NCI-H460 (cell line): ENCODE measurements at places on chromosomes 16 and 17. TPM values are rescaled to one million over a fixed set of nuclear protein-coding genes. Genes with fewer than 3 reads are reported as not detected.
A peak's percentile ranks its signal among the peaks of the same experiment; 100 is the strongest.

Gene C1QTNF1
- 0.22 TPM in 1 of 2 replicates, not detected in the other for total RNA-seq

Gene KRT222
- not detected in 2 replicates for total RNA-seq

Gene HIC1
- total RNA-seq, result 0.12 TPM in 2 replicates

Gene ACSM5
- total RNA-seq, result not detected in 2 replicates

Gene CCL1
- not detected in 2 replicates for total RNA-seq

Gene SLC38A8
- total RNA-seq, result not detected in 2 replicates

Gene TANC2
- total RNA-seq, result 7.0 and 8.2 TPM in 2 replicates

Gene TIMP2
- 24.1 and 25.4 TPM in 2 replicates for total RNA-seq

Gene MEIOB
- total RNA-seq, result 0.97 and 2.5 TPM in 2 replicates

Gene CFAP119
- 2.2 and 4.6 TPM in 2 replicates for total RNA-seq

DNA sequence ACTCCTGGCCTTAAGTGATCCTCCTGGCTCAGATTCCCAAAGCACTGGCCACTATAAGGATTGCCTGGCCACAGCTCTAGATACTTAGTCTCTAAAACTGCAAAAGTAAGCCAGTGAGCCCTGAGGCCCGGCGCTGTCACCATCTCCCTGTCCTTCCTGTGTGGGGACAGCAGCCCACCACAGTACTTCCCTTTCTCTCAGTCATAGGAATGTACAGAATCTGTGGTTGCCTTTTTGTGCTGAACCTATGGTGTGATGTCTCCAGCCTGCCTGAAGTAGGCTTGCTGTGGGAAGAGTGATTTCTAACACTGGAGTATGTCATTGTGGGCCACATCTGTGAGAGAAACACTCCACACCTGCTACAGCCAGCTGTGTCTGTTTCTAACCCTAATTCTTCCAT, 24.7 kb downstream of the NTAN1 start:
- DNase-seq, result no peak

DNA sequence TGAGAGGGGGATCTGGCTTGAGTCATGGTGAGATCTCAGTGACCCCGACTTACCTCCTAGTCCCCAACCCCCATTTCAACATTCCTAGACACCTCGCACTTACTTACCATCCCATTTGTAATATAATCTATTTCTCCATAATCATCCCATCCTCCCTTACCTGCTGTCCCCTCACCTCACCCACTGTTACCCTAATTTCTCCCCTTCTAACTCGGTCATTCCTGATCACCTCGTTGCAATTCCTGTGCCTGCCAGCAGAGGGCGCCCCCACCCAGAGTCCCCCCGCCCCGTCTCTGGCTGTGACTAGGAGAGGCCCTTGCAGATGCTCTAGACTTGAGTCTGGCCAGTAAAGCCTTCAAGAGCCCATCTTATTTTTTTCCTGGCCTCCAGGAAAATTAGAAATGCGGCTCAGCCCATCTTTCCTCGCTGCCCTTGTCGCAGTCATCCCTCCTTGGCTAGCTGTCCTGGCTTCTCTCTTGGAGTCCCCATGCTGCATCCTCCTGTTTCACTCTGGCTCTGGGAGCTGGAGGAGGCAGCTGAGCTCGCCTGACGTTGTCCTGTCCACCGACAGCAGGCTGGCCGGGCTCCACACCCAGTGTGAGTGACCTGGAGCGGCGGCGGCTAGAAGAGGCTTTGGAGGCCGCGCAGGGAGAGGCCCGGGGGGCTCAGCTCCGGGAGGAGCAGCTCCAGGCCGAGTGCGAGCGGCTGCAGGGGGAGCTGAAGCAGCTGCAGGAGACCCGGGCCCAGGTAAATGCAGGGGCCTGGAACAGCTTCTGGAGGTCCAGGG, 5.0 kb downstream of the TBKBP1 start:
- peak; percentile 44 for DNase-seq

- DNase-seq, result no peak
Observed at GRCh38 chr16:31199430-31200041, 3.0 kb downstream of the PYCARD start.

GRCh38 chr16:19067349-19068236, at the start of gene COQ7:
TSS of gene COQ7 (plus strand) at chr16:19067614. CDS start at chr16:19067665, 51 bp downstream.
- peak; percentile 100 for DNase-seq

GRCh38 chr17:38947189-38947588, 20.0 kb downstream of the FBXO47 start:
- DNase-seq, result no peak

DNA sequence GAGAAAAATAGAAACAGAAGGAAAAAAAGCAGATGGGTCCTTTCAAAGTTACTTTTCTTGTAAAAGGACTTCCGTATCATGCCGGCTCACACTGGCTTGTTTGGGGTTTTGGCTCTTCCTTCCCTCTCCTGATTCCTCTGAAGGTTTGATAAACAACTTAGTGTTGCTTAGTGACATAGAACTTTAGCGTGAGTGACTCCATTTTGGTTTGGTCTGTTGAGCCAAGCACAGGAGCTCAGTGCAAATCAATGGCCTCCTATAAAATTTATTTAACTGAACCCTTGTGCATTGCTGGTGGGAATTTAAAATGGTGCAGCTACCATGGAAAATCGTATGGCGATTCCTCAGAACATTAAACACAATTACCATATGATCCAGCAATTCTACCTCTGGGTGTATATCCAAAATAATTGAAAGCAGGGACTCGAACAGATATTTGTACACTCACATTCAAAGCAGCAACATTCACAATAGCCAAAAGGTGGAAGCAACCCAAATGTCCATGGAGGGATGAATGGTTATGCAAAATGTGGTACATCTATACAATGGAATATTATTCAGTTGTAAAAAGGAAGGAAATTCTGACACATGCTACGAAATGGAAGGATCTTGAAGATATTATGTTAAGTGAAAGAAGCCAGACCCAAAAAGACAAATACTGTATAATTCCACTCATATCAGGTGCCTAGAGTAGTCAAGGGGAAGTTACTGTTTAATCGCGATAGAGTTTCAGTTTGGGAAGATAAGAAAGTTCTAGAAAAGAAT, 1.1 kb upstream of the TUBG2 start:
- DNase-seq, result no peak

- DNase-seq, result no peak
Observed at GRCh38 chr16:14309001-14309886, 238.1 kb downstream of the MRTFB start.

DNA sequence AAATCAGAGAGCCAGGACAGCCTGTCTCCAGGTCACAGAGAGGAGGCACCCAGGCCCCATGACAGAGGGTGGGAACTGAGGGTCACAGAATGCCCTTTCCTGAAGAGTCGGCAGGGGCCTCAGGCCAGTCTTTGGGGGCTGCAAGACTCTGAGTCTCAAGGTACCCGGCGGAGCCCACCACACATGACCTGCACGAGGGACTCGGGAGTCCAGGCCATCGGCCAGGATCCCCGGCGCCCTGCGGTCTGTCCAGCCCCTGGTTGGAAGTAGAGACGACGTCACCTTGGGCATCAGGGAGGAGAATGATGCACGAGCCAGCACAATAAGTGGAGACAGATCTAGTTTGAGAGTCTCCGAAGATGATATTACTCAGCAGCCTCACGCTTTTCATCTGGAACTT, 234.7 kb upstream of the SDK2 start:
- no peak for DNase-seq

DNA sequence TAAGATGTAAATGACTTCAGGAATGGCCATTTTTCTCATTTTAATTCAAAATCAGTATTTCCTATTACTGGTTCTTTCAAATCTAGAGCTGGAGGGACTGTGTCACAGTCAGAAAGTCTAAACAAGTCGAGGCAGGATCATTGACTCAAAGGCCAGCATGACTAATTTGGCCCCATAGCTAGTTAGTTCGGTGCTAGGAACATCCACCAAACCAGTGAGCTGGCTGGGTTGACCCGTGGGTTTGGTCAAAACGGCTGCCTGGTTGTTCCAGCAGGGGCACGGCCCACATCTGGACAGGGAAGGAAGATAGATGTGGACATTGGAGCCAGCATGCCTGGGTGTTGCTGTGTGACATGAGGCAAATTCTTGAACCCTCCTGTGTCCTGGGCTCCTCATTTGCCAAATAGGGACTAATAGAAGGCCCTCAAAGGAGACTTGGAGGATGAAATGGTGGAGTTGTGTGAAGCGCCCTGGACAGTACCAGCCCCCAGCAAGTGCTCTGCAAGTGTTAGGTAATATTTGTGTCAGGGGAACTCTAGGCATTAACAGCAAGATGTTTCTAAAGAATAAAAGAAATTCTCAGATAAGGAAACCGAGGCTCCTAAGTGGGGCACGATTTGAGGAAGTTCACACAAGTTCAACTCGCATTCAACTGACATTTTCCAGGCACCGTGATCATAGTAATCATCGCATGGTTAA, 46.2 kb downstream of the MEOX1 start:
- no peak for DNase-seq

DNA sequence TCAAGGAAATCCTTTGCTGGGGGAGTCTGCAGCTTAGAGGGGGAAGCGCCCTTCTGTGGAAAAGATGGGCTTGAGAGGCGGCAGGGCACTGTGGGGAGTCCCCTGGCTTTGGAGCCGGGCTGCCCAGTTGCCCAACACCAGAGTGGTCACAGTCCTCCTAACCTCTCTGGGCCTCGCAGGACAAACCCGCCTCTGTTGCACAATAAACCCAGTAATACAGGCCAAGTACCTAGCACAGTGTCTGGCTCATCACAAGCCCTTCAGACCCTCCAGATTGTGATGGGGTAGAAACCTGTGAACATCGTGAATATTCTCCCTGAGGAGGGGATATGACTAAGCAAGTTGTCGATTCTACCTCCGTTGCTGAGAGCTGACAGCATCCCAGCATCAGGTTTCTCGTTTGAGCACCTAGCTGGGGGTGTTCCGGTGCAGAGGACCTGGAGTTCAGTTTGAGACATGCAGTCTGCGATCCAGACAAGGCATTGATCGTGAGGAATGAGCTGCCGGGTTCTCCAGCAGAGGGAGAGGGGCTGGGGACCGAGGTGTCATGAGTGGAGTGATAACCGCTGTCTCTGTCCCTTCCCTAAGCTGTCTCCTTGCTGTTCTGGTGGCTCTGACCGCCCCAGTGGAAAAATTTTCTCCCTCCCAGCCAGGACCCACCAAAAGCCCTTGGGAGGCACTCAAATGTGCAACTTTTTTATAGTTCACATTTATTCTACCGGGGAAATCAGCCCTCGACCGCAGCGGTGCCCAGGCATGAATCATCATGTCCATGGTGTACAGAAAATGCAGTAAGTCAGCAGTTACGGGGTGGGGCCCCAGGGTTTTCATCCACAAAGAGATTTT, 161.9 kb downstream of the WSCD1 start:
- no peak for DNase-seq

DNA sequence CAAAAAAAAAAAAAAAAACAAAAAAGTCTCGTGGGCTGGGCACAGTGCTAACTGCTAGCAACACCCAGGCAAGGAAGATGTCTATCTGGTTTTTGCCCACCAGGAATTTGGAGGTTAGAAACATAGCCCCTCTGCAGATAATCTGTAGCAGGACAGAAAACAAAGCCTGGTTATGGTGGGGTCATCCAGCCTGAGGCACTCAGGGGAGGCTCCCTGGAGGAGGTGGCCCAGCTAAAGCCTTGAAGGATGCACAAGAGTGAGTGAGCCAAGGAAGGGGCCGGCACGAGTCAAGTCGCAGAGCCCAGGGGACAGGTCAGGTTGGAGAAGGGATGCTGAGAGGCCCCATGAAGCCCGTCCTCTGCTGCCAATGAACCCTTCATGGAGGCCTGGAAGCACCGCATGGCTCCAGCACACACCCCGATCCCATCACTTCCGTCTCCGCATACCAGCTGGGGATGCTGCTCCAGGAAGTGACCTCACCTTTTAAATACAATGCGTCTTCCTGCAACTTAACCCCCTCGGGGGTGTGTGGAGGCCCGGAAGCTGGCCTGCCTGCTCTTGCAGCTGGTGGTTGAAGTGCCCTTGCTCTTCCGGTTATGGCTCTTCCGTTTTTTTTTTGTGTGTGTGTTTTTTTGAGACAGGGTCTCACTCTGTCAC, 86.5 kb downstream of the ENGASE start:
- DNase-seq, result no peak

GRCh38 chr16:50306287-50306686, 39.9 kb downstream of the ADCY7 start:
- DNase-seq, result no peak

- DNase-seq, result no peak
Observed at GRCh38 chr16:1095450-1096168, 435 bp downstream of the C1QTNF8 start.

- DNase-seq, result no peak
Observed at GRCh38 chr16:89613231-89613953, at the start of gene DPEP1. TSS of gene DPEP1 (plus strand) at chr16:89613642. CDS start at chr16:89630411, 16,769 bp downstream.

DNA sequence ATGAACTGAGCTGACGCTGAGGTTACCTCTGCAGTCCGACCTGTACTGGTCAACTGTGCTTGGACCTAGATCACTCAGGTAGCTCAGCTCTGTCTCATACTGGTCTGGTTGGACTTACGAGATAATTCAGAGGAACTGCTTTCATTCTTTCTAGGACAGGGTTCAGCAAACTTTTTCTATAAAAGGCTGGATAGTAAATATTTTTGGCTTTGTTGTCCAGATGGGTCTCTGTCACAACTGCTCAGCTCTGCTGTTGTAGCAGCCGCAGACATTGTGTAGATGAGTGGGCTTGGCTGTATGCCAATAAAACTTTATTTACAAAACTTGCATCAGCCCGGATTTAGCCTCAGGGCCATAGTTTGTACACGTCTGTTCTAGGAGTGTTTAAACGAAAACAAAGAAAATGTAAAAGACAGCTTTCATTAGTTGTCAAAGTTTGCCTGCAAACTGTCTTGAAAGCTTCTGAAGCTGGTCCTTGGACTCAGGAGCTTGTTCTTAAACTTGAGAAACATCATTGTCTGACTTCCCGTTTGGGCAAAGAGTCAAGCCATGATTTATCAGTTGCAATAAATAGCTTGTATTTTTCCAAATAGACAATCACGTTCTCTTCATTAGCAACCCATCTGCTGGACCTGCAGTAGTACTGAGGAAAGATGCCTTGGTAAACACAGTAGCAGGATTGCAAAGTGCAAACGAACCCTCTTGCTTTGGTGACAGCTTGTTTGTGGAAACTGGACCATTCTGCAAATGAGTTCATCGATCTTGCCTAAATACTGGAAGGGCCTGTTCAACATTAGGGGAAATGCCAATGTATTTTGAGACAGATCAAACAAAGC, 253.4 kb downstream of the SNX29 start:
- DNase-seq, result no peak

GRCh38 chr16:77037696-77038347, 153.2 kb upstream of the MON1B start:
- no peak for DNase-seq

- no peak for DNase-seq
Observed at GRCh38 chr17:79761894-79762589, 15.9 kb upstream of the CBX2 start.
